ENCODE measurements at places on chromosomes 2 and 18.

DNA sequence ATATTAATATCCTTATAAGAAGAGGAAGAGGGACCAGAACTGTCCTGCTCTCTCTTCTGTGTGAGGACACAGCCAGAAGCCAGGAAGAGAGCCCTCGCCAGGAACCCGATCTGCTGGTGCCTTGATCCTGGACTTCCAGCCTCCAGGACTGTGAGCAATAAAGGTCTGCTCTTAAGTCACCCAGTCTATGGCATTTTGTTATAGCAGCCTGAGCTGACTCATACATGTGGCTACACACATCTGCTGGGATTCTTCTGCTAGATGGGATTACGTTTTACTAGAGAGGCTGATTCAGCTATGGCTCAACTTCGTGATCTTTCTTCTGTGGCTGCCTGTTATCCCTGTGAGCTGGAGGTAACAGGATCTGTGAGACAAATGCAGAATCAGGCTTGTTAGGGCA, 29.6 kb downstream of the ARL4C start:
- H3K27me3 ChIP-seq, result no peaks in the 10 kb centered on the region
- no peak overlapping the region for H3K27ac ChIP-seq
- peaks cover 3% of the 10 kb centered on the region for H3K4me1 ChIP-seq
- no peak for DNase-seq
- H3K36me3 ChIP-seq, result no peaks in the 10 kb centered on the region

DNA sequence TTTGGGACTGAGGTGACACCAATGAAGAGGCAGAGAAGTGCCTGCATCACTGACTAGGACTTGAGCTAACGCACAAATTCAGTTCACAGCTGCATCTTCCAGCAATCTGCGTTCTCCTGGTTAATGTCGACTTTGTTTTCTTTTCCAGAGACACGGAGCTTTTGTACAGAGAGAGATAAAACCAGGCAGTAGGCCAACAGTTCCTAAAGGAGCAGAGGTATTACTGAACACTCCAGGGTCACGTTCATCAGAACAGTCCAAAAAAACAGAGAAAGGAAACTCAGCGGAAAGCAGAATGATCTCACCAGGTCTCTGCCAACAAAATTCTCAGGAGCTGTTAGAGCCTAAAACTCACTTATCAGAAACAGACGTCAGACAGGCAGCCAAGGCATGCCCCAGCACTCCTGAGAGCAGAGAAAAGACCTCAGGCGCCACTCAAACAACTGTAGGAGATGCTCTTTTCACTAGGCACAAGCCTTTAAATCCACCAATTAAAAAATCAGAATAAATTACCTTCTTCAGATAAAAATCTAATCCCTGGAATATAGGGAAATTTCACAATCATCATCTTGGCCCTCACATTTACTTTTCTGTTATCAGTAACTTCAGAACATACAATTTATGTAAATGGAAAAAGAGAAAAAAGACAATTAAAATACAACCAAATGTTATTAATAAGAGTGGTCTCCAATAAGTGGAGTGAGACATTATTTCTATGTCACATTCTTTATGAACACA, 95.9 kb upstream of the SPTBN1 start:
- no peaks in the 10 kb centered on the region for H3K36me3 ChIP-seq
- peak overlapping the region; percentile 32 for H3K4me3 ChIP-seq
- H3K27ac ChIP-seq, result peak overlapping the region; percentile 57
- peaks cover 28% of the 10 kb centered on the region for H3K4me1 ChIP-seq
- peak; percentile 73 for DNase-seq
- no peaks in the 10 kb centered on the region for H3K27me3 ChIP-seq

GRCh38 chr2:109128616-109129355, at the start of gene SH3RF3:
Gene SH3RF3, plus strand, starts transcription at chr2:109129205.
- H3K4me1 ChIP-seq, result peaks cover 13% of the 10 kb centered on the region
- H3K27me3 ChIP-seq, result no peaks in the 10 kb centered on the region
- peak within 1 kb of the TSS; percentile 72 for H3K4me3 ChIP-seq
- DNase-seq, result peak; percentile 68
- no peaks in the 10 kb centered on the region for H3K36me3 ChIP-seq
- H3K27ac ChIP-seq, result peak within 1 kb of the TSS; percentile 81

DNA sequence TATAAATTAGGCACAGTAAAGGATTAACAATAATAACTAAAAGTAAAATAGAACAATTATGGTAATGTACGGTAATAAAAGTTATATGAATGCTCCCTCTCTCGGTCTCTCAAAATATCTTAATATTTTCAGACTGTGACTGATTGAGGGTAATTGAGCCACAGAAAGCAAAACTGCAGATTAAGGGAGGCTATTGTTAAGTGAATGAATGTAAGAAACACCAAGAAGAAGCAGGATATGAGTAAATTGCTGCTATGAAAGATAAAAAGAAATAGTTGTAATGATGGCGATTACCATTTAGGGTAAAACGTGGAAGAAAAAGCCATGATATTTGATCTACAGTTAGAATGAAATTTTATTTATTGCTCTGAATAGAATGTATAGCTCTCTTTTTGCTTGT, 24.1 kb downstream of the GULP1 start:
- H3K27me3 ChIP-seq, result no peaks in the 10 kb centered on the region
- no peak overlapping the region for H3K27ac ChIP-seq
- H3K4me3 ChIP-seq, result no peak overlapping the region
- DNase-seq, result no peak

GRCh38 chr2:15348636-15349035, 212.5 kb downstream of the NBAS start:
- H3K4me3 ChIP-seq, result no peak overlapping the region
- H3K4me1 ChIP-seq, result no peaks in the 10 kb centered on the region
- no peaks in the 10 kb centered on the region for H3K27me3 ChIP-seq
- no peak for DNase-seq

GRCh38 chr2:43097644-43098408, 128.6 kb downstream of the ZFP36L2 start:
- H3K27me3 ChIP-seq, result no peaks in the 10 kb centered on the region
- no peaks in the 10 kb centered on the region for H3K36me3 ChIP-seq
- no peak overlapping the region for H3K4me3 ChIP-seq
- peaks cover 6% of the 10 kb centered on the region for H3K4me1 ChIP-seq
- peak overlapping the region; percentile 10 for H3K27ac ChIP-seq
- no peak for DNase-seq

- H3K4me1 ChIP-seq, result no peaks in the 10 kb centered on the region
- DNase-seq, result no peak
- peak overlapping the region; percentile 51 for H3K4me3 ChIP-seq
Measured at GRCh38 chr2:189178726-189179569, 613 bp downstream of the COL5A2 start.

DNA sequence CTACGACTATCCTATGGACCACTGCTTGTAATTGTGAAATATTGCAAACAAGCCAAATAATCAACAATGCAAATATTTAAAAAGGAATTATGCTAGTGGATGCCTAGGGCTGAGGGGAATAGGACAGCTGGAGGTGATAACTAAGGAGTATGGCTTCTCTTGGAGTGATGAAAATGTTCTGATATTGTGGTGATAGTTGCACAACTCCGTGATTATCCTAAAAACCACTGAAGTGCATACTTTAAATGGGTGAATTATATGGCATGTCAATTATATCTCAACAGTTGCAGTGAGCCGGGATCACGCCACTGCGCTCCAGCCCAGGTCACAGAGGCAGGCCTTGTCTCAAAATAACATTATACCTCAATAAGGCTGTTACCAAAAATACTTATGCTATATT, 125.1 kb upstream of the SH3BP4 start:
- no peaks in the 10 kb centered on the region for H3K36me3 ChIP-seq
- H3K4me3 ChIP-seq, result no peak overlapping the region
- no peaks in the 10 kb centered on the region for H3K27me3 ChIP-seq
- H3K4me1 ChIP-seq, result no peaks in the 10 kb centered on the region
- H3K27ac ChIP-seq, result no peak overlapping the region
